ENCODE measurements at places on chromosomes 13 and 19. TPM values are rescaled to one million over a fixed set of nuclear protein-coding genes. Genes with fewer than 3 reads are reported as not detected.
A peak's percentile ranks its signal among the peaks of the same experiment; 100 is the strongest.

Gene KL
- polyA plus RNA-seq, result 3.4 TPM

- peak; percentile 34 for DNase-seq
These were observed 9.0 kb downstream of the CAPN12 start for GRCh38 chr19:38735257-38735686.

Gene ITPKC
- polyA plus RNA-seq, result 11.3 TPM

Gene ATP12A
- not detected for polyA plus RNA-seq

GRCh38 chr19:17346109-17346671 is 8.8 kb downstream of the GTPBP3 start:
- peak; percentile 79 for DNase-seq

Gene TMPRSS9
- polyA plus RNA-seq, result 0.11 TPM

GRCh38 chr13:44313674-44314073 is 60.0 kb upstream of the SERP2 start:
- DNase-seq, result no peak

Gene PRX
- 6.7 TPM for polyA plus RNA-seq

Gene ZNF98
- 3.4 TPM for polyA plus RNA-seq

GRCh38 chr19:18226956-18227780 is 930 bp upstream of the PDE4C start:
- DNase-seq, result no peak

DNA sequence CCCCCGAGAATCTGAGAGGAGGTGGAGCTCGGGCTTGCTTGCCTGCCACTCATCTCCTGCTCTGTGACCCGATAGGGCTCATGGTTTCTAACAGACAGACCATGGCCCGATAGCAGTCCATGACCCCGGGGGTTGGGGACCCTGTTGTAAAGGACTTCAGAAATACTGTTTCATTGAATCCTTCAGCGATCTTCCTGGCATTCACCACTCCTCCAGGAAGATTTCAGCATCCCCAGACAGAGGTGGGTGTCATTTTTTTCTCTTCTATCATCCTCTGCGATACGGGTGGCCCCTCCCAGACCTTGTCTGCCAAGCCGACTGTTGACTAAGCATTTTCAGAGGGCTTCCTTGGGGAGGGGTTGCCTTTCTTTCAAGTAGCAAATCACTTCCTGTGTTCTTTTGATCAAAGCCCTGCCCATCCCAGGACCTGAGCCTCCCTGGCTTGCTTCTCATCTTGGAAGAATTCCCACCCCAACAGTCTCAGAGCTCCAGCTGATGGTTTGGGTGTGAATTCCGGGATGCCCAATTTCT is 1.7 kb downstream of the MYO1F start:
- DNase-seq, result peak; percentile 33

Gene KIR3DL1
- not detected for polyA plus RNA-seq

- DNase-seq, result no peak
These were observed 2.3 kb downstream of the HSD17B14 start for GRCh38 chr19:48833977-48834376.

Gene RXFP2
- not detected for polyA plus RNA-seq

DNA sequence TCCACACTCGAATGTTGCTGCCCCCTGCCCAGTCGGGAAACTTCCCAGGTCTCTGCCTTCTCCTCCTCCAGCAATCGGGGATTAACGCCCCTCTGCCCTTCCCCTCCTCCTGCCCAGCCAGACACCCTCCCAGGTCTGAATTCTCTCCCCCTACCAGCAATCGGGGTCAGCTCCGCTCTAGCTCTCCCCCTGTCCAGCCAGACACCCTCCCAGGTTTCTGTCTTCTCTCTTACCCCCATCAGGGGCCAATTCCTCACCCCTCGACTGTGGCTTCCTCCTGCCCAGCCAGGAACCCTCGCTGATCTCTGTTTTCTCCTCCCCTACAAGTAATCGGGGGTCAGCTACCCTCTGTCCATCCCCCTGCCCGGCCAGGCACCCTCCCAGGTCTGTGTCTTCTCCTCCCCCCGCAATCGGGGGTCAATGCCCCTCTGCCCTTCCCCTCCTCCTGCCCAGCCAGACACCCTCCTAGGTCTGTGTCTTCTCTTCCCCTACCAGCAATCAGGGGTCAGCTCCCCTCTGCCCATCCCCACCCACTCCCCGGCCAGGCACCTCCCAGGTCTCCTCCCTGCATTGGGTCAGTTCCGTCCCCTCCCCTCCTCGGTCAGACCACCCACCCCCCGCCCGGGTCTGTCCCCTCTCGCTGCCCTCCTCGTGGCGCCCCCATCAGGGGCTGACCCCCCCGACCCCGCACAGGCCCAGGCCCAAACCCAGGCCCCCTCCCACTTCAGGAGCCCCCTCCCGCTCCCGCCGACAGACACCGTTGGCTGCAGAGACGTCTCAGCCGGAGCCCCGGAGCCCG is 668 bp downstream of the ZFR2 start:
- DNase-seq, result no peak

DNA sequence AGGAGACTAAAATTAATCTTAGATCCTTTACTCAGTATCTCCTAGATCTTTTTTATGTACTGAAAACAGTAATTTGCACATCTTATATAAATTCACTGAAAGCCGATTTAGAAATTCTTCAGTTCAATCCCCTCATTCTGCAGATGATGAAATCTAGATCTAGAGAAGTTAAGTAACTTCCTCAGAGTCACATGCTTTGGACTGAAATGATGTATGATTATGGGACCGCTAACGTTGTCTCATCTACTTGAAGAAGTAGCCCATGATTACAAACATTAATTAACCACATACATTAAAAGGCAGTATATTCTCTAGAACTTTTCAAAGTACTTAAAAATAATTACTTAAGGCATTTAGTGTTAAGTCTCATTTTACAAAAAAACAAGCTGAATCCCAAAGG is 37.8 kb downstream of the ELF1 start:
- no peak for DNase-seq

DNA sequence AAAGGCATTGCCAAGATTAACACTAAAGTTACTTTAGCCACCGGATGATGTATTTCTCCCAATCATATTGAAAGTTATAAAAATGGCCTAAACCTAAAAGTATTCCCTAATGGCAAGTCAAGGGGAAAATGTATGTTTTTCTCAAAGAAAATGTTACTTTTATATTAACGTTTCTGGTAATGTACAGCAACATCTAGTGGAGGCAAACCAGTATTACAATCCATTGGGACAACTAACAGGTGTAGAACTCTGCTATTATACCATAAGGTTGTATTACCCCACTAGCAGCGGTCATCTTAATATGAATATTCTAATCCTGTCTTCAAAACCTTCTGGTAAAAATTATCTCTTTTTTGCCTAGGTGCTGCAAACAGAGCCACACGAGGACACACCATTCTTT is 69.2 kb downstream of the ZNF100 start:
- DNase-seq, result no peak

- DNase-seq, result no peak
These were observed 13.1 kb downstream of the AP2A1 start for GRCh38 chr19:49779731-49780555.

GRCh38 chr19:46635920-46636761 is at the start of gene GNG8:
Gene GNG8, minus strand, starts transcription at chr19:46636202. Its CDS starts 1,520 bp downstream, at chr19:46634682.
- no peak for DNase-seq

Gene MCF2L
- 18.2 TPM for polyA plus RNA-seq
